ENCODE measurements at places on chromosomes 7 and 10. TPM values are rescaled to one million over a fixed set of nuclear protein-coding genes. Genes with fewer than 3 reads are reported as not detected.

TYW1 gene
- total RNA-seq, result 16.2 TPM

NPSR1 gene
- total RNA-seq, result not detected

SORBS1 gene
- 1.6 TPM for total RNA-seq

ACHE gene
- total RNA-seq, result 0.13 TPM

EPC1 gene
- 28.4 TPM for total RNA-seq

TUBAL3 gene
- total RNA-seq, result not detected

HYAL4 gene
- total RNA-seq, result not detected

CUZD1 gene
- 0.52 TPM for total RNA-seq

RAPGEF5 gene
- total RNA-seq, result 35.8 TPM

PRLHR gene
- not detected for total RNA-seq

MYPN gene
- 2.3 TPM for total RNA-seq

PLPP4 gene
- 4.3 TPM for total RNA-seq

GBX1 gene
- total RNA-seq, result not detected

LLCFC1 gene
- not detected for total RNA-seq

MAGI2 gene
- total RNA-seq, result 9.8 TPM

TET1 gene
- 5.2 TPM for total RNA-seq

IGFBP3 gene
- 1,159 TPM for total RNA-seq

NHLRC2 gene
- total RNA-seq, result 15.2 TPM

SKAP2 gene
- total RNA-seq, result 8.2 TPM

GNGT1 gene
- not detected for total RNA-seq

CYP2W1 gene
- total RNA-seq, result not detected

OPN4 gene
- total RNA-seq, result not detected

FAM13C gene
- total RNA-seq, result 5.0 TPM

PLXNA4 gene
- total RNA-seq, result 29.5 TPM

CDC14C gene
- not detected for total RNA-seq

IL15RA gene
- 5.0 TPM for total RNA-seq

CYP2C9 gene
- not detected for total RNA-seq

SEC31B gene
- total RNA-seq, result 4.8 TPM

CDK14 gene
- total RNA-seq, result 35.8 TPM

RNF133 gene
- 0.46 TPM for total RNA-seq

OR2A12 gene
- not detected for total RNA-seq

IQUB gene
- total RNA-seq, result 0.85 TPM

COL13A1 gene
- 38.9 TPM for total RNA-seq

MICU1 gene
- total RNA-seq, result 54.5 TPM

MYO1G gene
- 0.07 TPM for total RNA-seq

ASZ1 gene
- not detected for total RNA-seq

TRAPPC14 gene
- total RNA-seq, result 4.8 TPM

LRWD1 gene
- total RNA-seq, result 26.1 TPM

UNC5B gene
- 38.6 TPM for total RNA-seq

GIMAP6 gene
- total RNA-seq, result 0.46 TPM

C10orf95 gene
- not detected for total RNA-seq

ADCY1 gene
- total RNA-seq, result 0.26 TPM

LRRC18 gene
- total RNA-seq, result not detected

Data from smooth muscle cell of the pulmonary artery (primary cell).